ENCODE measurements at places on chromosomes 5 and 9.

DNA sequence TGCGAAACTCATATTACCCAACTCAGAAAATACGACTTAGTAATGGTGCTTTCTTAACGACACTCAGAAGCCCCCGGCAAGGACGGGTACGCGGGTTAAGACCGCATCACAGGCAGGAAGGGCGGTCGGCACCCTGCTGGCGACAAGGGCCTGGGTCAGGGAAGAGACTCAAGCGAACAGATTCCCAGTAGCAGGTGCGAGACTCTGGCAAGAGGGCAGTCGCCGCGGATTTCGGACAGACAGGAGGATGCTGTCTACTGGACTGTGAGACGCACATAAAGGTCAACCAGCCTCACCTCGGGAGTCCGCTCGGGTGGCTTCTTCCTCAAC is 398 bp downstream of the RAPGEF6 start:
- peak; percentile 49 for DNase-seq

DNA sequence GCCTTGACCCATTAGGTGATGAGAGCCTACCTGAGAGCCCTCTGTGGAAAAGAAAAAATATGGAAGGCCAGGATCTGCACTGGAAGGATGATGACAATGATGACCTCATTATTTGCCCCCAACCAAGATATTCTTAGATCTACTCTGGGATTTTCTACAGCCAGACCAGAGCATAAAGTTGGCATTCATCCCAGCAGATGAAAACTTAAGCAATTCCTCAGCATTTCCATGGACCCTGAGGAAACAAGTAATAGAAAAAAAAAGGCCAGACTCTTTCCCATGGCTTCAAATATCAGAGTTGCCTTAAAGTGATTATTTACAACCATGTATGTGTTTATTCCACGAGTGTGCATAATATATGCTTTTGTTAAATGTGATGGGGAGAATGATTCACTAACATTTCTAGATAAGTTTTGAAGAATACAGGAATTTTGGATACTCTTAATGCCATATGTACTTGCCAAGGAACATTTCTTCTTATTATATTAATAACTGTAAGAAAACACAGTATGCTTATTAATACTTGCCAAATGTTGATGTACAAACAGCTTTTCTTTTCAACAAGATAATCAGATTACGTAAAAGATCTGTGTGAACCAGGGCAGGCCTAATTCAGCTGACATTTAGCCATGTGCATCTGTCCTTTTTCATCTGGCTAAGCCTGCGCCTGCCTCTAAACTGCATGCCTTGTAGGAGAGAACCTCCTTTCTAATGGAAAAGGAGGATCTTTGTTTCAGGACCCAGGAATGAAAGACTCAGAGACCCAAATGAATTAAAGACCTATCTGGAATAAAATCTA is 94.8 kb downstream of the ARRDC3 start:
- DNase-seq, result no peak

DNA sequence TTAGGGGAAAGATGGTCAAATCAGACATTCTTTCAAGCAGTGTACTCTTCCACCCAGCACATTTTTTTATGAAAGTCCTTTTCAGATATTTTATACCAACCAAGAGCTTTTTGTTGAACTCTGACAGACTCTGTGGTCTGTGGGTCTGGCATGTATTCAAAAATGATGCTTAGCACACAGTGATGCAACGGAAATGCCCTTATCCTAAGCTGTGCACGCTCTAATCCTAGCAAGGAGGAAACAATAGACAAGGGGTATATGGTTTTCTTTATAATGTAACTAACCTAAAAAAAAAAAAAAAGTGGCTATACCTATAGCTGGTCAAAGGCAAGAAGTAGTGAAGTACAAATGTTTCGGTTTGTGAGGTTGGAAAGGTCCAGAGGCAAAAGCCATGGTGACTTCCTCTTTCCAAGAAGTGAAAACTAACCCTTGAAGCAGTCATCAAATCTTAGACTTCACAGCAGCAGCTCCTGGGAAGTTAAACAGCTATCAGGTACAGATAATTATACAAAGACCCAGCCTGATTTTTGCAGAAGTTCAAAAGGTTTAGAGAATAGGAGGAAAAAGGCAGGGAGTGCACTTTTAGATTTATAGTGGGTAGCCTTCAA is 82.5 kb downstream of the SEMA6A start:
- no peak for DNase-seq

DNA sequence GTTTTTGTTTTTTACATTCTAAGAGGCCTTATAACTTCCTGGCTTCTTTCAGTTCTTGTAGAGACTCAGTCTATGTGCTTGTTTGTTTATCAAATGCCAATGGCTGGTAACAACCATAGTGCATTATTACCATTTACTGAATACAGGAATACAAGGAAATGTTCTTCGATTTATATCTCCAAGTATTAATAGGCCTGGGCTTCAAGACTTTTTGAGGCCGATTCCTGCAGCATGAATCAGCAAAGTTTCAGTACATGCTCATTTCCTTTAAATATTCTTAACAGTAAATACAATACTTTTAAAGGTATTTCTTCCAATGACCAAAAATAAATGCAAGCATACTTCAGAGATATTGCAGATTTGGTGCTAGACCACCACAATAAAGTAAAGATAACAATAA is 535.3 kb downstream of the EFNA5 start:
- no peak for DNase-seq

DNA sequence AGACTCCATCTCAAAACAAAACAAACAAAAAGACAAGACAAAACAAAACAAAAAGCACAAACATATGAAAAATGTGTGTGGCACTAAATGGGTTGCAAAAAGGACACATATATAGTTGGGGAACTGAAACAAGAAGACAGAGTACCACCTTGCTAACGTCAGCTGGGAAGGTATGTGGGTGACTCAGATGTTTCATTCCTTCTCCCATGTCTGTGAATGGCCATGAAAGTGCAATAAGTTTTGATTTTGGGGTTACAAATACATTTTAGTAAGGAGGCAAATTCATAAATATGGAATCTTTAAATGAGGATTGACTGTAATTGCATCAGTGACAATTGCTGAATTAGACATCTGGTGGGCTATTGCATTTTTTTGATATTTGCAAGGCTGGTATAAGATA is 81.6 kb upstream of the KLF4 start:
- DNase-seq, result no peak

- DNase-seq, result no peak
Measured at GRCh38 chr9:108180541-108180940, 675.2 kb downstream of the ACTL7B start.

DNA sequence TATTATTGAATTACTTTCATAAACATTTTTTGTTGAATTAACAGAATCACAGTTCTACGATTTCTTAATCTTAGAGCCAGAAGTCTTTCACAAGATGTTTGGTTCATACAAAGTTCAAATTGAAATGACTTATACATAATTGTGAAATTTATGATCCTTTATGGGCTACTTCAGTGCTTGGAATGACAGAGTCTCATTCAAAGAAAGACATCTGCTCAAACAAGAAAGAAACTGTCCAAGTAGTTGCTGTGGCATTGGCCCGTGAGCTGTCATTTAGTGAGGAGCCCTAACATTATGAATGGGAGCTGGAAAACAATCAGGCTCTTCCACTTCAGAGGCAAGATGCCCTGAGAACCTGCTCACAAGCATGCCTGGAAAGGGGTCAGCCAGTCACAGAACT is 63.4 kb downstream of the AUH start:
- DNase-seq, result no peak

- peak; percentile 36 for DNase-seq
Measured at GRCh38 chr5:151153766-151154272, 3.8 kb downstream of the ANXA6 start.

DNA sequence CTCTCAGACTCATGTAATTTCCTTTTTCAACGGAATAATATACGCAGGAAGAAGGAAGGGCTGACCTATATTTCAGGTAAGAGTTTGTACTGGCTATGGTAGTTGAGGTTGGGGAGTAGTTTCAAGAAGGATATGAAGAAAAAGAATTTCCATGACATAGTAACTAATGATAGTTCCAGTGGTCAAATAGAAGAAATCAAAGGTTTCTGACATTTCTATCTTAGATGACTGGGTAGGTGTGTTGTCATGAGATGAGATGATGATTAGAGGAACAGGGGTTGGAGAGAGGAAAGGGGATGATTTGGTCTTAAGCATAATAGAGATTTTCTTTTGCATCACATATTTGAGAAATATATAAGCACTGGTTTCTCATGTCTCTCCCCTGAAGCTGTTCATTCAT is 166.0 kb downstream of the SPATA31D1 start:
- DNase-seq, result no peak

DNA sequence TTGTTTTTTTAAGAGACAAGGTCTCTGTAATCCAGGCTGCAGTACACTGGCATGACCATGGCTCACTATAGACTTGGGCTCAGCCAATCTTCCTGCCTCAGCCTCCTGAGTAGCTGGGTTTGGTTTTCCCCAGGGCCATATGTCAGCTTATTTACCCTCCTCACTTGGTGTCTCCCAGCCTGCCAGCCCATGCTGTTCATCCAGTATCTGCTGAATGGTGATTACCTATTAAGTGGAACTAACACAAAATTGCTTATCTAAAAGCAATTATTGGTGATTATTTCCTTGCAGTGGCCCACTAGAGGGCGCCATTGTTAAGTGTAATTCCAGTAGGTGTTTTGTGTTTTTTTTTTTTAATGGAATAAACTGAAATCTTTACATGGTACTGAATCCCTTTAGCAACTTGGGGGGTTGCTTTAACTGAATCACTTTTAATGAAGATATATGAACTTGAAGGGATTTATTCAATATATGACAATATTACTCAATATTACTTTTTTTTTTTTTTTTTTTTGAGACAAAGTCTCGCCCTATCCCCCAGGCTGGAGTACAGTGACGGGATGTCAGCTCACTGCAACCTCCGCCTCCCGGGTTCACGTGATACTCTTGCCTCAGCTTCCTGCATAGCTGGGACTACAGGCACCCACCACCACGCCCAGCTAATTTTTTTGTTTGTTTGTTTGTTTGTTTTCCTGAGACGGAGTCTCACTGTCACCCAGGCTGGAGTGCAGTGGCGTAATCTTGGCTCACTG is 13.8 kb downstream of the EXOSC2 start:
- DNase-seq, result peak; percentile 69

DNA sequence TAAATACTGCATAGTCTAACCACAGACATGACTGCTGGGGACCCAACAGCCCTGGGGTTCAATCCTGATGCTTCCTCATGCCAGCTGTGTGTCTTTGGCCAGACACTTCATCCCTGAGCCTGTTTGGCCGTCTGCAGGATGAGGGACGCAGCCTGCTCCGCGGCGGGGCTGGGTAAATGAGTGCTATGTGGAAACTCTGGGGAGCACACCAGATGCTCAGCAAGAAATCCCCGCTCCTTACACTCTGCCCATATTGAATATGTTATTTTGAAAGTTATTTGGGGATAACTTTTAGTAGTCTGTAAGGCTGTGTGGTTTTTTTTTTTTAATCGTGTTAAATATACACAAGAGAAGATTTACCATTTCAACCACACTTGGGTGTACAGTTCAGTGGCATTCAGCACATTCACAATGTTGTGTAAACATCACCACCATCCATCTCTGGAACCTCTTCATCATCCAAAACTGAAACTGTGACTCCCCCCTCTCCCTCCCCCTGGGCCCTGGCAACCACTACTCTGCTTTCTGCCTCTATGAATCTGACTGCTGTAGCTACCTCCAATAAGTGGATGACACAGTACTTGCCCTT is 42.7 kb downstream of the SH3PXD2B start:
- DNase-seq, result no peak

DNA sequence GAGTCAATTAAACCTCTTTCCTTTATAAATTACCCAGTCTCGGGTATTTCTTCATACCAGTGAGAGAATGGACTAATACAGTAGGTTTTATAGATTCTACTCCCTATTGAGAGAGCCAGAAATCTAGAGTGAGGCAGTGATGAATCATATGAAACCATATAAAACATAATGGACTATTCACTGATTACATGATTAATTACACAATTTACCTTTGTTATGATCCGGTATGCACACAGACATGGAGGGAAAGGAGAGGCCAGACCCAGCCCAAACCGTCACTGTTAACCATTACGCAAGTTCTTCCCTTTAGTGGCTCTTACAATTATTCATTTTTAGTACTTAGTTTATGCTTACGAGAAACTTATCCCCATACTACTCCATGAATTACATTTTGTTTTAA is 205.0 kb downstream of the DNAH5 start:
- no peak for DNase-seq

DNA sequence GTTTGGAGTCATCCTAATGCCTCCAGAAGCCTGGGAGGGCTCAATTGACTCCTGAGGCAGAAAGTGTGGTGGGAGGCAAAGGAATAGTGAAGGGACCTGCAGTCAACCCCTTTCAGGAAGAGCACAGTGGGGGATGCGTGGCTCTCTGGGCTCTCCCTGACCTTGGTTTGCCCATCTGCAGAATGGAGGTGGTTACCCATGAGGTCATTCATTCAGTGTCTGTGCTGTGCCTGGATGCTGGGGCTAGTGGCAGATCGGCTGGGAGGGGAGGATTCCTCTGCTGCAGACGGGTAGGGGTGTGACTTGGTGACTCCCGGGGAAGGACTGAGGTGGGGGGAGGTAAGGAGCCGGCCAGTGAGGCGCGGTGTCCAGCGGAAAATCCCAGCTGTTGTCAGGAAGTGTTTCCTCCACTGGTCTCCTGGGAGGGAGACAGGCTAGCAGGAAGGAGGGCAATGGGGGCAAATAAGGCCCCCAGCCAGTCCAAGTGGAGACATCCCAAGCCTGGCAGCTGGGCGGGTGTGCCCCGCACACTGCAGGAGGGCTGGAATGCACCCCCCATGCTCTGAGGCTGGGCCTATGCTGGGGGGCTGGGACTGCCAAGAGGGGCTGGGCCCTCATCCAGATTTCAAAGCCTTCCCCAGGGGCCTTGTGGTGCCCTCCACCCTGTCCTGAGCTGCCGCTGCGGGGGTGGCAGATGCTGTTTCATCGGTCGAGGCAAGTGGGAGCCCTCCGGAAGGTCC is 10.9 kb downstream of the CXXC5 start:
- DNase-seq, result no peak

- DNase-seq, result peak; percentile 69
Measured at GRCh38 chr9:6715755-6716643, 41.8 kb upstream of the KDM4C start.

DNA sequence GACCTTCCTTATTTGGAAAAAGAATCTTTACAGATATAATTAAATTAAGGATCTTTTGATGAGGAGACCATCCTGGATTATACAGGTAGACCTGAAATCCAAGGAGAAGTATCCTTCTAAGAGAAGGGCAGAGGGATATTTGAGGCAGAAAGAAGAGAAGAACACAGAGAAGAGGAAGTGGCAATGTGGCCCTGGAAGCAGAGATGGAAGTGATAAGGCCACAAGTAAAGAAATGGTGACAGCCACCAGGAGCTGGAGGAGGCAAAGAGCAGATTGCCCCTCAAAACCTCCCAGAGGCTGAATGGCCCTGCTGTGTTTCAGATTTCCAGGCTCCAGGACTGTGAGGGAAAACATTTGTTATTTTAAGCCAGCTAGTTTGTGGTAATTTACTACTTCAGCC is 93.0 kb upstream of the ANKRD55 start:
- no peak for DNase-seq

GRCh38 chr9:89778100-89779090 is 173.6 kb downstream of the GADD45G start:
- DNase-seq, result no peak

DNA sequence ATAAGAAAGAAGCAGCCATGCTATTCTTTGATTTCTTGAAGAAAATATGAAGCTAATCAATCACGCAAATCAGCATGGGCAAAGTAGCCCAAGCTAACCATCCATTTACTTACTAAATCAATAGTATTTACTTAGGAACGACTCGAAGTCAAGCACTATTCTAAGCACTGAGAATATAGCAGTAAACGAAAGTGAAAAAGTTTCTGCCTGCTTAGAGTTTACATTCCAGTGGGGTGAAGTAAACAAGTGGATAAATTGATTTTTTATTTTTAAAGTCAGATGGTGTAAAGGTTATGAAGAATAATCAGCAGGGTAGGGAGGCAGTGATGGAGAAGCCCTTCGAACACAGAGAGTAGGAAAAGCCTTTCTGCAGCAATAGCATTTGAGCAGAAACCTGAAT is 5.5 kb downstream of the TSTD2 start:
- no peak for DNase-seq

Measured in stimulated activated CD4-positive, alpha-beta T cell treated with anti-CD3 and anti-CD28 coated beads, Interleukin-4, amount 100 ng/mL, for 1 hour (primary cell).